ENCODE measurements at places on chromosomes 1 and 21.

- no peak for DNase-seq
Observed at GRCh38 chr1:57072401-57073110, 106.7 kb upstream of the C8B start.

- DNase-seq: no peak
Observed at GRCh38 chr1:112743174-112744008, 28.3 kb upstream of the PPM1J start.

GRCh38 chr1:183995322-183996039, 42.0 kb downstream of the COLGALT2 start:
- no peak for DNase-seq

GRCh38 chr21:42566524-42567213, 53.0 kb downstream of the SLC37A1 start:
- DNase-seq: no peak

DNA sequence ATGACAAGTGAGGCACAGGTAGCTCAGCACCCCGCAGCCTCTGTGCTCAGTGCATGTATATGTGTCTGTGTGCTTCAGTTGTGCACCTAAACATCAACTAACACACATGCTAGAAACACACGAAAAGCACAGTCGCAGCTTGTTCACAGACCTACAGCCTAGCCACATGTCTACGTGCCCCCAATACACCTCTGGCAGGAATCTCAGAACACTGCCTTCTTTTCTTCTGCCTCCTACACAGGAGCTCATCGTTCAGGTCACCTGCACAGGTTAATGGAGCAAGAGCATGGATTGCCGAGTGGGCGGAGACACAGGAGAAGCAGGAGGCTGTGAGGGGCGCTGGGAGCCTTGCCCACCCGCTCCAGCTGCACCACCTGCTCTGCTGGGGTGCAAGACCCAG, 31.7 kb downstream of the CTNNBIP1 start:
- DNase-seq: no peak

DNA sequence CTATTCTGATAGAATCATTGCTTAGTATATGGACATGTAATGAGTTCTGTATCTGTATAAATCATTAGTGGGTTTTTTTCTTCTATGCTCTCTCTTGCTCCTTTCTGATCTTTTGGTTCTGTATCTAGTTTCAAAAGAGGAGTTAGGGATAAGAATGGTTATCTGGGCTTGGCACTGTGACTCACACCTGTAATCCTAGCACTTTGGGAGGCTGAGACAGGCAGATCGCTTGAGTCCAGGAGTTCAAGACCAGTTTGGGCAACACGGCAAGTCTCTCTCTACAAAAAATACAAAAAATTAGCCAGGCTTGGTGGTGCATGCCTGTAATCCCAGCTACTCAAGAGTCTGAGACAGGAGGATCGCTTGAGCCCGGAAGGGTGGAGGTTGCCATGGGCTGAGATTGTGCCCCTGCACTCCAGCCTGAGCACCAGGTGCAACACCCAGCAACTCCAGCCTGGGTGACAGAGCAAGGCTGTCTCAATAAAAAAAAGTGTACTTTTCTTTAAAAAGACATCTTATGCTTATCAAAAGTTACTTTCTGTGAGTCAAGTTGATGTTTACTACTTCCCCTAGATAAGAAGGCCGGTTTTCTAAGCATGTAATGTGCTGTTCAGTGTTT, 27.7 kb upstream of the AXDND1 start:
- no peak for DNase-seq

DNA sequence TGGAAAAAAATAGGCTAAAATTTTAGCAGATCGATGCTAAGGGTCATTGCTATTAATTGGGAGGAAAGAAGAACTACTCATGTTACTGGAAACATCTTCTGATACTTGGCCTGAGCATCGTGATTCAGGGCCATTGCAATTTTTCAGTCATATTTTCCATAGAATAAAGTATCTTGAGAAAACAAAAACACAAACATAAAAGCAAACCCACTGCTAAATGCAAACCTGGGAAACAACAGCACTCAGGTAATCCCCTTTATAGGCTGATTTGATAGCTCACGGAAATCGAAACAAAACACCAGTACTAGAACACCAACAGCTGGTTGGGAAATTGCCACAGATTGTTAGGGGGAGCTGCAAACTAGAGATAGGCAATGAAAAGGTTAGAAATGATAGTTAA, 172.9 kb upstream of the ESRRG start:
- DNase-seq: no peak

DNA sequence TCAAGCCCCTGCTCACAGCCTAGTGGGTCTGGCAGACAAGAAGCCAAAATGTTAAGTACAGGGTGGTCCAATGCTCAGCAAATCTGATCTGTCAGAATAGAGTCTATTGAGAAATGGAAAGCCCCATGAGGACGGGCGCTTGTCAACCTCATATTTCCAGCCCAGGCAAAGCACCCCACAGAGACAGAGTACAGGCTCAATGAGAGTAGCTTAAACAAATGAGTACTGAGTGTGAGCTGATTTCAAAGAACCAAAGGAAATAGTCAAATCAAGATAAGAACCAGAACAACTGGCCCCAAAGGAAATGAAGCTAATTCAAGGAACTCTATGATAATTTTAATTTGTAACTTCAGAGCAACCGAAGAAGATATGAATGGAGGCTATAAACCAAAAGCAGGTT, 44.6 kb upstream of the SLC30A1 start:
- no peak for DNase-seq

DNA sequence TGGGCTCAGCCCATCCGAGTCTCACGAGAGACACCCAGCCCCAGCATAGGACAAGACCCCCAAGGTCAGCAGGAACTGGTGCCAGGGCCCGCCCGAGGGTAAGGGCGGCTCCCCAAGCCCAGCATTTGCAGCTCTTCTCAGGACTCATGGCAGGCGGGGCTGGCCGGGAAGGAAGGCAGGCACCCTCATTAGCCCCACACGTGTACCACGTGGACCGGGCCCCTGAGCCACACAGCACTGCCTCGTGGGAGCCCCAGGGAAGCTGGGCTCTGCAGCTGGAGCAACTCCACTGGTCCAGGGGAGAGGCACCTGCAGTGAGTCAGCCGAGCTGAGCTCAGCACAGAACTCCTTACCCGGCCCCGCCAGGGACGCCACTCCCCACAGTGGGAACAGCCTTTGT, 97.7 kb upstream of the IFFO2 start:
- no peak for DNase-seq

DNA sequence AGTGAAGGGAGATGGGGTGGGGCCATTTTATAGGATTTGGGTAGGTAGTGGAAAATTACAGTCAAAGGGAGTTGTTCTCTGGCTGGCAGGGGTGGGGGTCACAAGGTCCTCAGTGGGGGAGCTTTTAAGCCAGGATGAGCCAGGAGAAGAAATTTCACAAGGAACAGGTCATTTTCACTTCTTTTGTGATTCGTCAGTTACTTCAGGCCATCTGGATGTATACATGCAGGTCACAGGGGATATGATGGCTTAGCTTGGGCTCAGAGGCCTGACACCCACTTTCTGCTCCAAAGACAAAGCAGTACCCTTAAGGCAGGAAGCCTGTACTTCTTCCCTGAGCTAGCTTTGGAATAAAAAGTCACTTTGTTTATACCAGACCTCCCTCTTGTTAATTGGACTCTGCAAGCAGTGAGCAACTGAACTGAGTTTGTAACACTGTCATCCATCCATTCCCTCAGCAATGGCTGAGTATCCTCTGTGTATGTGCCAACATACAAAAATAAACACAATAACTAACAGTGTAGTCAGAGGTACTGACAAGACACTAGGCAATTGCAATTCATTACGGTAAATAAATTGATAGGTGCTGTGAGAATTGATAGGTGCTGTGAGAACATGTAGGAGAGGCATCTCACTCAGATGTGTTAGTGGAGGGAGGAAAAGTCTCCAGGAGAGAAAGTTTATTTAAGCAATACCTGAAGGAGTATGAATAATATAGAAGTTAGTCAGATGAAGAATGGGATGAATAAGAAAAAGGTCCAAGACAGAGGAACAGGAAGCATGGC, 14.7 kb upstream of the RGS2 start:
- DNase-seq: no peak

DNA sequence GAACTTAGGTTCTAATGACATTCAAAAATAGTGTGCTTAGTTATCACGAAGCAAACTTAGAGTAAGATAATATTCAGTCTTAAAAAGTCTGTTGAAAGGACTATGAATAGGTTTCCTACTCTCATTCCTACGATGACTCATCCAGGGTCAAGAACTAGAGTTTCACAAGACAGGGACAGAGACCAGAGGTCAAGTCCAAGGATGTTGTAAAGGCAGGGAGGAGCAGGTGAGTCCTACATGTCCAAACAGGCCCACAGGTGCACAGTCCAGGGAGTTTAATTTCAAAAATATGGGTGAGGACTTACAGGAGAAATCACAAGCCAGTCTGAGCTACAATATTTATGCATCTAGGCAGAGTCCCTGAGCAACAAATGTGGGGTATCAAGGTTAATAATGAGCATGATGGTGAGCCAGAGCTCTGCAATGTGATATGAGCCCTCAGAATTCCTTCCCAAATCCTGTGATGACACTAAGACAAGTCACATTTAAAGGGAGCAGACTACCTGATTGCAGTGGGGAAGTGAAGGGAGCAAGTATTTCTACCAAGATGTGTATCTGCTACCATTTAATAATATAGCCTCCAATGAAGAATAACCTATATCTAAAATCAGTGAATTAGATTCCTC, 100.0 kb upstream of the NRIP1 start:
- no peak for DNase-seq

GRCh38 chr1:36100376-36100775, 11.7 kb downstream of the ADPRS start:
- no peak for DNase-seq

- no peak for DNase-seq
Observed at GRCh38 chr1:18828224-18828623, 31.2 kb downstream of the TAS1R2 start.

Measured in fibroblast of the conjunctiva (primary cell).